ENCODE measurements at places on chromosomes 4 and X.

DNA sequence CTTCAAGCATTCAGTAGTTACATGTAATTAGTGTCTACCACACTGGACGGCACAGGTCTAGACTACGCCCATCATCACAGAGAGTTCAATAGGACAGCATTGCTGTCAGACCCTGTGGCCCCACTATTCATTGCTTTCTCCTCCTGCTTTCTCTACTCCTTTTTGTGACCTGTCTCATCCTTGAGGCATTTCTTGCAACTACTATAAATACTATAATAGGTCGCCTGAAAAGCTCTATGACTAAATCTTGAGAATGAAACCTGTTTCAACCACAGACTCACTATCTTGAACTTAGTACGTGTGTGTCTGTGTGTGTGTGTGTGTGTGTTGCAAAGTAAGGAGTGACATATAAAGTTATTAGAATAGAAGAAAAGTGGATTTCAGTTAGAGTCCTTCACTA is 252.9 kb upstream of the KLF3 start:
- no peak for DNase-seq

DNA sequence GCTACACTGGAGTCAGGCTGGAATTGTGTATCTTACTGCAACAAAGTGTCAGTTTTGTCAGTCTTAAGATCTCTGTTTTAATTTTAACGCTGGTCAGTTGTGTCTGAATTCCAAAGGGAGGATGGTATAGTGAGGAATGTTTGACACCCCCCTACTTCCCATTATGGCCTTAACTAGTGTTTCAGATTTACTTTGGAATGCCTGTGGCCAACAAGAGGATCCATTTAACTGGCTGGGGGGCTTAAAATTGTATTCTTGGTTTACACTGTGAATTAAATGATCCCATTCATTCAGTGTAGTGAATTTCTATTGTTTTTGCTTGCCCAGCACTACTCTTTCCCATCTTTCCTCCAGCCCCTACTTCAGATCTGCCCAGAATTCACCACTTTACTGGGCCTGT is 75.8 kb upstream of the IQCM start:
- DNase-seq = no peak

GRCh38 chrX:133306316-133306715 is 88.2 kb upstream of the TFDP3 start:
- no peak for DNase-seq

- DNase-seq = no peak
Measured at GRCh38 chrX:3728454-3728853, 15.0 kb upstream of the PRKX start.

DNA sequence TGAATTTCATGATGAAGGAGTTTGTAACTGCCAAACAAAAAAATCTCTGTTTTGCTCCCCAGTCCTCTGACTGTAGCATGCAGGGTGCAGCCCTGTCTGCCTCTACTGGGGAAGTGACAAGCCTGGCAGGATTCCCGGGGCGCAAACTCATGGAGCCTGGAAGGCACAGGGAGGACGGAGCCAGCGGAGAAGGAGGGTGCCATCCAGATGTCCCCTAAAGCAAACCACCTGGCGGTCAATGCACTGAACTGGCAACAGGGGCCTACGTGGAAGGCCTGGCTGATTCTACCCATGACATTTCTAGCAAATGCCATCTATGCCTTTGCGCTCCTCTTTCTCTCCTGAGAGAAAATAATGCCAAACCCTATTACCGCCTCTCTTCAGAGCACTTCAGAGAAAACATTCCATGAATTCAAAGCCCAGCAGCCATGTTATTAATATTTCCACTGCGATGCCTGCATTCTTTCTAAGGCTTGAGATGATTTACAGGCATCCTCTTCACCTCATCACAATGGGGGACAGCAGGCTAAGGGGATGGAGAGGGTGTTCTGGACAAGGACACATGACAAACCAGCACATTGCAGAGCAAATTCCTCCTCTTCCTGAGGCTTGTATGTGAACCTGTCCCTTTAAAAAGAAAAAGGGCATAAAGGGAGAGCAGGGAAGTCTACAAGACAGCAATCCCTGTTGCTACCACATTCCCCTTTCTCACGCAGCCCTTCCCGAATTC is 329.3 kb upstream of the NOCT start:
- DNase-seq = no peak

DNA sequence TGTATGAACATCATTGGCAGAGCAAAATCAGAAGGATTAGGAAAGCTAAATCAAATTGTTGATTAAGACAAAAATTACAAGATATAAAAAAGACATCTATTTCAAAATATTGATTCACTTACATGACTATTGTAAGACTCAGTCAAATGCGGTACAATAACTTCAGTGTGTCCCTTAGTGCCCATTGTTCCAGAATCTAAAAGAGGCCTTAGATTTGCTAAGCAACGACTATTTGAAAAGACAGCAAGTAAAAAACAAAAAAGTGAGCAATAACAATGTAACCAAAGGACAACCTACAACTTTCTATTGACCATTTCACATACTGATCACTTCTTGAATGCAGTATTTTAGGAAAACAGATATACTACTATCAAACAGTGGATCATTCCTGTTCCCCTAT is 65.6 kb downstream of the UBA6 start:
- no peak for DNase-seq

DNA sequence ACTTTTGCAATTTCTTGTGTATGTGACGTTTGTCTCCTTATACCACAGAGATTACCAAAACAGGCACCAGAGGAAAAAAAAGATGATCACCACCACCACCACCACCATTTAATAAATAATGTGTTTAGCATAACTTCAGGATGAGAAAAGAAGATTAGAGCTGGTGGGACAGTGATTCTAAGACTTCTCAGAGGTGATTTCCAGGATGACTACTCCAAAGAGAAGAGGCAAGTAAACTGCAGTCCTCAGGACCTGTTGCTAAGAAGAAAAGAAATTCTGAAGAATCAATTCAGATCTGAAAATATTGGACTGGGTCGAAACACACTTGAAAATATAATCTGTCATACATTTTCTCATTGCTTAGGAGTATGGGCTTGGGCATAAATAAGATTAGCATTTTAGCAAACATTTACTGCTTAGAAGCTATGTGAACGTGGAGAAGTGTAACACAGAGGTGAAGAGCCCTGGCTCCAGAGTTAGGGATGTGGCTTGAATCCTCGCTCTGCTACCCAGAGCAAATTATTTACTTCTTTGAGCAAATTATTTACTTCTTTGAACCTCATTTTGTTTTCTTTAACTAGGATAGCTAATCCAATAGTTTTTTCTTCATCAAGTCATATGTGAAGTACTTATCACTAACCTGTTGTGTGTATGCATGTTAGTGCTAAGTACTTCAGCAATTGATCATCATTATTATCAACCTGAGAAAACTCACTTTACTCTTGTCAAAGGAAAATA is 10.5 kb upstream of the YTHDC1 start:
- DNase-seq = no peak

DNA sequence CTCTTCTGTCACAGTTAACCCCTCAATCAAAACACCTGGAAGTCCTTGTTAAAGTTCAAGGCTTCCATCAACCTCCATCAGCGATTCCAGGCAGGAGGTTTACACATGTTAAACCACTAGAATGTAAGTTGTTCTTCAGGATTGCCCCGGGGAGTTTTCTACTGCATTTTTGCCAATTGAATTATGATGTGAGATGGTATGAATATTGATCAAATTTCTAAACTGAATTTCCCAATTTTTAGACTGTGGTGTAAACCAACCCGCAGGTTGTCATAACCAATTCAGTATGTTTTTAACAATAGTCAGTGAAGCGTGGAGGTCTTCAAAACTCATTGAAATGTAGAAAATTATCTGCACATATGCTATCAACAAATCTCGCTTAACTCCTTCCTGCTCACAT is 21.2 kb upstream of the TENM3 start:
- no peak for DNase-seq

DNA sequence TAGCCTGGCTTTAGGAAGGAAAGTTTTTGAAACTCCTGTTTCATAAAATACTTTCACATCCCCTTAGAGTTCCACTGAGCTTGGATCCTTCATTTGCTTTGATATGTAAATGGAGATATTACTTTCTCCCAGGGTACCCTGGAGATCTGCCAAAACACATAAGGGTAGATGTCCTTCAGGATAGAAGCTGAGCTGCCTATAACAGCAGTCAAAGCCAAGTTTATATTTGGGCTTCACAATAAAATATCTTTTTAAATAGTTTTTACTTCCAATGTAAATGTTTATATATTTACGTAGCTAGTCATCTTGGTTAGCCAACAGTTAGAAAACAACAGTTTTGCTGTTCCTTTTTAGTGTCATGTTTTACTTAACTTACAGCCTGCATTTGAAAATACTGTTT is 742.3 kb upstream of the POU3F4 start:
- no peak for DNase-seq

DNA sequence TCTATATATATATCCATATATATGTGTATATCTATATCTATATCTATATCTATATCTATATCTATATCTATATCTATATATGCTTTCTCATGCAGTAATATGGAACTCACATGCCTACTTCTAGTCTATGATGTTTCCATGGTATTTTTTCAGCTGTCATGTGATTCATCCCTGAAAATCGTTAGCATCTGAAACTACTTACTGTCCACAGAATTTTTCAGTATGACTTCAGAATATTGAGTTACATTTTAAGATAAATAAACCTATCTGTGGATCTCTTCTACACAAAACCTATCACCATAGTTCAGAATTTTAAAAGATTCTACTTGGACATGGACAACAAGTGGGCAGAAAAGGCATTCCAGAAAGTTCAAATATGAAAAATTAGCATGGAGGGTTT is 855.1 kb upstream of the INTU start:
- DNase-seq = no peak

GRCh38 chr4:24669751-24670150 is 85.4 kb upstream of the DHX15 start:
- no peak for DNase-seq

- DNase-seq = no peak
Measured at GRCh38 chr4:184383497-184384055, 90.8 kb downstream of the IRF2 start.

DNA sequence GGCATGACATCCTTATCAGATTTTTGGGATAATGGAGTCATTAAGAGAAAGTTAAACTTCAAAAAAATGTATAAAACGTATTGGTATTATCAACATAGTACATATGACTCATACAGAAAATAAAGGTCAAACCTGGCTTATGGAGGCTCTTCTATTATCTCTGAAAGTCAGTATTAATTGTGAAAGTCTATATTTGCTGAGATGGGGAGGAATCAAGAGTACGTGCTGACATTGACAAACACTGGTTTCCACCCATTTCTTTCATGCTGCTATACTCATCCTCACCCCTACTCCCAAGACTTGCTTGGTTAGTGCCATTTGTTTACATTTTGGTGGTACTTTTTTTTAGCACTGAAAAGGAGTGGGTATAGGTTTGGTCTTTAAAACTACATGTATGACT is 30.8 kb upstream of the PLA2G12A start:
- no peak for DNase-seq

DNA sequence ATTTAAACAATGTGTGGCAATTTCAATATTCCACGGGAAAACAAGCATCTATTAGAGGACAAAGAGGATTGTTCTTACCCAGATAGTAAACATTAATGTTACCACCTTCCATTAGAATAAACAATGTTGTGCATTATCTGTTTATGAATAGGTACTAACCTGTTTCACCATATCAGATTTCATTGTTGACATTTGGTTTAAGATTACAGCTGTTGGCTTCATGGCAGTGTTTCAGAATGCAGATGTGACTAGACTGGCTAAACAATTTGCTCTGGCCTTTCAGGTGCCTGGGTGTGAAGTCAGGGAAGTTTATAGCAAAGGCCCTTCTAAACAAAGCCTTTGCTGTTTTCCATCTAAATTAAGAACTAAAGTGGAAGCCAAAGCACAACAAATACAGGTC is 464.7 kb upstream of the FAM47C start:
- DNase-seq = no peak

GRCh38 chr4:174595141-174595929 is 73.0 kb upstream of the HPGD start:
- DNase-seq = no peak

- DNase-seq = no peak
Measured at GRCh38 chr4:105594099-105595010, 41.9 kb downstream of the ARHGEF38 start.

GRCh38 chr4:182351485-182351884 is 108.3 kb downstream of the TENM3 start:
- no peak for DNase-seq

- peak; percentile 75 for DNase-seq
Measured at GRCh38 chrX:153818571-153819383, 11.6 kb downstream of the PDZD4 start.

- no peak for DNase-seq
Measured at GRCh38 chr4:53551958-53552357, 39.3 kb downstream of the LNX1 start.

GRCh38 chrX:107714206-107714891 is 61.2 kb downstream of the TSC22D3 start:
- no peak for DNase-seq

GRCh38 chr4:60885011-60885410 is 315.1 kb upstream of the ADGRL3 start:
- DNase-seq = no peak

GRCh38 chr4:141238186-141238585 is 17.5 kb downstream of the ZNF330 start:
- no peak for DNase-seq

DNA sequence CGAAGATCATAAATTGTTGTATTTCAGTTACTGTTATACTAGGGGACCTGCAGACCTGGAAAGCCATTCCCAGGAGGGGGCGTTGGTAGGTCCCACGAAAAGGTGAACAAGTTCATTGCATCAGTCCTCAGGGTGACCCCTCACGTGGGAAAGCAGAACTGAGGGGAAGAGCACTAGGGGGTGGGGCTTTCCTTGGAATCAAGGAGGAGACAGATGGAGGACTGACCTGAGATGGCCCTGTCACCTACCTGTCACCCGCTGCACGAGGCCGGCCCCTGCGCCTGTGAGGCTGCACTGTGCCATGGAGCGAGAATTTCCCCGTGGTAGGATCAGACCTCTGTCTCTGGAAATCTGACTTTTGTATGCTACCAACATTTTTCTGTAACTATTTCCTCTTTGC is 41.8 kb upstream of the CLDN24 start:
- no peak for DNase-seq

- DNase-seq = no peak
Measured at GRCh38 chr4:93409035-93409434, 419.5 kb upstream of the ATOH1 start.

- no peak for DNase-seq
Measured at GRCh38 chr4:145825255-145825654, 113.4 kb downstream of the ZNF827 start.

GRCh38 chr4:7153711-7154110 is 38.6 kb upstream of the SORCS2 start:
- no peak for DNase-seq

- no peak for DNase-seq
Measured at GRCh38 chr4:135408109-135408508, 1206.5 kb upstream of the PABPC4L start.

DNA sequence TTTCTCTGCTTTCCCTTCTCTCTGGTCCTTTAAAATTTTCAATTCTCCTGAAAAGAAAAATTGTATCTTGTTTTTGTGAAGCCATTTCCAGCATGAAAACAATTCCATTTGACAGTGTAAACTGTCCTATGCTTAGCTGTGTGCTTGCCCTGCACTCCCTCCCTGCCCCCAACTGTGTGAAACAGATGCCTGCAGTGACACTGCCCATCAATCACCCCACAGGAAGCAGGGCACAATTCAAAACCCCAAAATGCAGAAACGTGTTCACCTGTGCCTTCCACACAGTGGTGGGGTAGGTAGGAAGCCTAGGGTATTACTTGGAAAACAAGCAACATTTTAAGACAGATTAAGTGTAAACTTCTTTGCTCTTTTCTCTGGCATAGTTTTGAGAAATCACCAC is 6.2 kb upstream of the FHDC1 start:
- no peak for DNase-seq
